Femur (tissue), 1 donor: ENCODE measurements at places on chromosomes 4 and X.

DNA sequence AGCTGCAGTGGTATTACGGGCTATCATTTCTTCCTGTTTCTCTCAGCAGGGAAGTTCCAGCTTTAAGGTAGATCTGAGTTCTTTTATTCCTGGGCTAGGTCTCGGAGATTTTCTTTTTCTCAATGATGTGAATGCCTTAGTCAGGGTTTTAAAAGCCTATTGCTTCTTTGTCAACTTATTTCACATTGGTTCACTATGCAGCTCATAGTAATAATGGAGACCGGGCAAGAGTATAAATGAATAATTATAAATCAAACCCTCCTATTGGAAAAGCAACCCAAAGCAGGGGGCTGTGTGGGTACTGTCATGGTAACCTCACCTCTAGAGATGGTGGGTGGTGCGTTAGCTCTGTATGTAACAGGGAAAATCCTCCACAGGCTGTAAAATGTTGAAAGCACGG lies 563.6 kb downstream of the RPA4 start:
- no peak for DNase-seq

- DNase-seq: no peak
Measured at GRCh38 chr4:8653326-8654000, 60.9 kb downstream of the CPZ start.

DNA sequence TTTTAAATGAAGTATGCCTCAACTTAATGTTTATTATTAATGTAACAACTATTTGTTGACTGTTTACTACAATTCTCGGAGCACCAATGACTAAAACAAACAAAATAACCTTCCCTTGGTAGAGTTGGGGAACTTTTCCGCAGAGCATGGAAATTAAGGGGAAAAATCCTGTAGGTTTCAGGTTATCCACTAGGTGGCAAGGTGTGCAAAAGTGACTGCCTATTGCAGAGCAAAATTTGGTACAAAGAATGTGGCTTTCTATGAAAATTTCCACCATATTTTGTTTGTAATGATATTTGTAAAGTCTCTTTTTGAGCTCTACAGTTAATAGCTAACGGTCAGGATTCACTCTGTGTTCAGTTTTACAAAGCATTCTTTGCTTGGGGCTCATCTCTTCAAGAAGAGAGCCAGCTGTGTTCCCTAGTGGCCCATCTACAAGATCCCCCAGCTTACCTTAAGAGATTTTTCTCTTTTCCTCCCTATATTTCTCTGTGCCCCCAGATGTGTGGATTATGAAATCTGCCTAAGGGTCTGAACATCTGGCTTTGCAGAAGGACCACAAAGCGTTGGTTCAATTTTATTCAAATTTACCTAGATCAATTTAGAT lies 61.1 kb downstream of the FBXO8 start:
- no peak for DNase-seq

- no peak for DNase-seq
Measured at GRCh38 chr4:189769131-189769530, 171.5 kb upstream of the FRG1 start.

DNA sequence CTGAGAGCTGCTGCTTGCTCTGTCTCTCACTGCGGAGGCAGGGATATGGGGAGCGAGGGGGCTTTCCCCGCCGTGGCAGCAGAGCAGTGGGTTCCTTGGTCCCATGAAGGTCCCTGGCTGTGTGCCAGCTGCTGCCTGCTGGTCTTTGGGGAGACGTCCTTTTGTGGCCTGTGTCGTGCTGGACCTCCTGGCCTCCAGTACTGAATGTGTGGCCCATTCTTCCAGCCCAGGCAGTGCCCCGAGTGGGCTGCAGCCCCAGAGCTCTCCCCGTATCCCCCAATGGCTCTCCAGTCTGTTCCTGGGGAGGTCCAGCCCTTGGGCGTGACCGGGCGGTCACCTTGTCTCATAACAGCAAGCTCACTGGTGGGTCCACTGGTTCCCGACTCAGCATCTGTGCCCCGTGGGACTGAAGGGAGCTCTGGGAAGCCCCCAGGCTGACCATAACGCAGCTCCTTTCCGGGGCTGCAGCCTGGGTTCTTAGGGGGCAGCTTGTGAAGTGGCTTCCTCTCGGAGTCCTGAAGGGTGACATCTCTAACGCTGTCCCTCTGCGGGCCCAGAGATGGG lies 115.6 kb downstream of the SMIM20 start:
- DNase-seq: no peak

DNA sequence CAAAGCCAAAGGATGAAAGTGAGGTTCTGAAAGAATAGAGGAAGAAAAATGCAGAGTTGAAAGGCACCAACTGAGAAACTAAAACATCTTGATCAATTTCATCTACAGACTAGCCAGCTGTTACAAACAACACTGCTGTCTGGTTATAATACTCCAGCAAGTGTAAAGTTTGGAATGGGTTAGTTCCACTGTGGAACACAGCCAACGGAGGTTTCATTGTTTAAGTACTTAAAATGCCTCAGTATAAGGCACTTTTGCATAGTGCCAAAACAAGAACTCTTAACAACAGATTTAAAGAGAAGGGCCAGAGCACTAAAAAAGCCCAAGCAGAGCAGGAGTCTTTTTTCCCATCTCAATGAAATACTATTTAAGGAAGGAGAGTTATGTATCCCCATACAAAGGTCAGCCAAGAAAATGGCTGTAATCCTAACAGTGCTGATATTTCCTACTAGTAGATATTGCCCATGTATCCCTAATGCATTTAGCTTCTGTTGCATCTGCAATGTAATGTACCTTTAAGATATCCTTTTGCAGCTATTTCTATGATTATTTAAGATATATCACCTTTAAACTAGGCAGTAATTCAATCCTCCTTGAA lies 16.5 kb downstream of the ACSL4 start:
- DNase-seq: no peak

GRCh38 chr4:75995727-75996126 lies 5.0 kb upstream of the SDAD1 start:
- no peak for DNase-seq

- DNase-seq: peak; percentile 40
Measured at GRCh38 chrX:71144651-71145050, at the start of gene NLGN3. Gene NLGN3 (plus strand): TSS chrX:71144841. CDS start chrX:71147750, 2,909 bp downstream.

GRCh38 chr4:143443728-143444127 lies 69.8 kb upstream of the SMARCA5 start:
- DNase-seq: no peak

- DNase-seq: no peak
Measured at GRCh38 chr4:10066206-10066605, 44.9 kb upstream of the SLC2A9 start.

DNA sequence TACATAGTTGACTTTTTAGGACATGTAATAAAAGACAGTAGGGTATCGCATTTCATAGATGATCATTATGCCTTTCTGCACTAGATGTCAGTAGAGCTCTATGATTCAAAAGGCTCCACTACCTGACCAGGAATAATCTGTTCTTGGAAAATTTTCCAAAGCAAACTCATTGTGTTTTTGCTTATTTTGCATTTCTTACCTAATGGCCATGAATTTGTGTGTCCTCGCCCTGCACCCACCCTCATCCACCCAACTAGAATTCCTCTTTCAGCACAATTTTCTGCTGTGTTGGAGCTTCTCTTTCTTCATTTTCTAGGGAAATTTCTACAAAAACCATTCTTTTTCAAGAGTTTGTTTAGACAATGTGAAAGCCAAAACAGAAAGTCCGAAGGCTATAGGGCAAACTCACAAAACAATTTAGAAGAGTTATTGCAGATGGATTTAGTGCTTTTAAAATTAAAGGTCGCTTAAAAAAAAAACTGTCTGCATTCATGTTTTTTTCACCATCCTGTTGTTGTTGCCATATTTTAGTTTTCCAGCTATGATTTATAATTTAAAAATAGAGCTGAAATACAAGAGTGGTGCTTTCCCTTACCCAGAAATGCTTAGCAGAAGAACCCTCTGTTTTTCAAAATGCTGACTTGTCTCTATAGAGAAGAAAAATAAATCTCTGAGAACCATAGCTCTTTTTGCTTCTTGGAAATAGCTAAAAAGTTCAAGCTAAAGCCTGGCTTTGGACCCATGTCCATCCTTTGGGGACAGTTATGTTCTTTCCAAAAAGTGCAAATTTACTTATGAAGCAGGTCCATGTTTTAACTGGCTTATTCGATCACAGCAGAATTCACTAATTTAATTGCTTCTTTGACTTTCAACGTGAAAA lies 183.7 kb downstream of the SPATA18 start:
- DNase-seq: peak; percentile 51

DNA sequence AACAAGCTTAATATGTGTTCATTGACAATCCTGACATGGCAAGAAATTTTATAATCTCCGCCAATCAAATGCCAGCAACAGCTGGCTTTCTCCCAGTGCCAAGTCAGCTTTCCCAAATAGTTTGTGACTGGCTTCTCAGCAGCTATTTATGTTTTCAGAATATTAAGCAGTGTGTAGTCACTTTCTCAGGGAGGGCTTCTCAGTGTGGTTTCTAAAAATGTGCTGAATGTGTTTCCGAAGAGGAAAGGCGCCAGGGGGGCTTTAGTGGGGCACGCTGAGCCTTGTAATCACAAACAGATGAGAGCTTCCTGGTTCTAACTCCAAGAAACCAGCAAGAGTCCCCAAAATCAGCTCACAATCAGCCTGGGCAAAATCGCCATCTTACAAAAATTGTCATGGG lies 258.7 kb upstream of the CPEB2 start:
- DNase-seq: no peak

DNA sequence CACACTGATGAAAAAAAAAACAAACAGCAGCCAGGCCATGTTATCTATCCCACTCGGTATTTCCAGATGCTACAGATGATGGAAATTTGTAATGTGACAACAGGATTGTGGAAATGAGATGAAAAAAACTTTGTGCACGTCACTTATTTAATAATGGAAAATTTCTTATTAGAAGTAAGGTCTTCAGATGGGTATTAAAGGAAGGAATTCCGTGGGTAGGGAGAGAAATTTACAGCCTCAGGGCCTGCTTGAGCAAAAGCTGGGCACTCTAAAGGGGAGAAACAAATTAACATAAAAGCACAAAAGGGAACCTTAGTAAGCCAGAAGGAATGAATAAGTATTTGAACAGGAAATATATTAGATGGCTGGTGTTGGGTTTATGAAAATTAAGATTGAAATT lies 4.2 kb upstream of the PKD2 start:
- no peak for DNase-seq

DNA sequence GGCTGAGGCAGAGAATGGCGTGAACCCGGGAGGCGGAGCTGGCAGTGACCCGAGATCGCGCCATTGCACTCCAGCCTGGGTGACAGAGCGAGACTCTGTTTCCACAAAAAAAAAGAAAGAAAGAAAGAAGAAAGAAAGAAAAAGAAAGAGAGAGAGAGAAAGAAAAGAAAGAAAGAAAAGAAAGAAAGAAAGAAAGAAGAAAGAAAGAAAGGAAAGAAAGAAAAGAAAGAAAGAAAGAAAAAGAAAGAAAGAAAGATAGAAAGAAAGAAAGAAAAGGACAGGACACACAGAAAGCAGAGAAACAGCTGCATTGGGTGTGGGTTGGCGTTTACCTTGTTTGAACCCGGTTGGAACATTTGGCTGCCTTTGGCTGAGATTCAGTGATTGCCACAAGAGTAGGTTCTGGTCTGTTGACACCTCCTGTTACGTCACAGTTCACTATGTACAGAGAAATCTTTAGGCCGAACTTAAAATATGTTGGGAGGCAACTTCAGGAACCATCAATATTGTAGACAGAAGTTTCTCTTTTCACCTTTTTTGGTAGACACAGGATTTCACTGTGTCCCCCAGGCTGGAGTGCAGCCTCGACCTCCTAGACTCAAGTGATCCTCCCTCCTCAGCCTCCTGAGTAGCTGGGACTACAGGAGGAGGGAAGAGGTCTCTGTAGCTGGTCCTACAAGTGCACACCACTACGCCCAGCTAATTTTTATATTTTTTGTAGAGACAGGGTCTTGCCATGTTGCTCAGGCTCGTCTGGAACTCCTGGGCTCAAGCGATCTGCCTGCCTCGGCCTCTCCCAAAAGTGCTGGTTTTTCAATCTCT lies 16.3 kb upstream of the PLCXD1 start:
- no peak for DNase-seq
